ENCODE measurements at places on chromosomes 11 and 22. TPM values are rescaled to one million over a fixed set of nuclear protein-coding genes. Genes with fewer than 3 reads are reported as not detected.

Gene NFAM1
- polyA plus RNA-seq, result 0.45 TPM

Gene SEPTIN3
- 8.5 TPM for polyA plus RNA-seq

Gene TRIM49C
- not detected for polyA plus RNA-seq

Gene NRGN
- polyA plus RNA-seq, result 2.7 TPM

Gene MEI1
- 0.70 TPM for polyA plus RNA-seq

Gene C11orf86
- polyA plus RNA-seq, result not detected

Gene COMT
- 47.9 TPM for polyA plus RNA-seq

Gene PLEKHA7
- 21.3 TPM for polyA plus RNA-seq

Gene TMPRSS5
- 1.1 TPM for polyA plus RNA-seq

Gene APOA1
- polyA plus RNA-seq, result 1.0 TPM

Gene PATE2
- not detected for polyA plus RNA-seq

Gene UPB1
- polyA plus RNA-seq, result 2.3 TPM

All from pancreas (tissue), 10 donors.